ENCODE measurements at places on chromosomes 12 and 14. TPM values are rescaled to one million over a fixed set of nuclear protein-coding genes. Genes with fewer than 3 reads are reported as not detected.

IL31 gene
- polyA plus RNA-seq: not detected

GALNT4 gene
- 10.9 TPM for polyA plus RNA-seq

HOXC13 gene
- polyA plus RNA-seq: not detected

MANSC1 gene
- 41.0 TPM for polyA plus RNA-seq

TRPV4 gene
- 12.0 TPM for polyA plus RNA-seq

PROX2 gene
- polyA plus RNA-seq: 0.58 TPM

TCL1B gene
- 0.43 TPM for polyA plus RNA-seq

KRT2 gene
- polyA plus RNA-seq: not detected

EIF2S3B gene
- 9.8 TPM for polyA plus RNA-seq

KRT5 gene
- polyA plus RNA-seq: 1.9 TPM

SLC17A8 gene
- 0.23 TPM for polyA plus RNA-seq

- no peak for DNase-seq
Measured at GRCh38 chr14:104423701-104424405, 155.7 kb upstream of the C14orf180 start.

DNA sequence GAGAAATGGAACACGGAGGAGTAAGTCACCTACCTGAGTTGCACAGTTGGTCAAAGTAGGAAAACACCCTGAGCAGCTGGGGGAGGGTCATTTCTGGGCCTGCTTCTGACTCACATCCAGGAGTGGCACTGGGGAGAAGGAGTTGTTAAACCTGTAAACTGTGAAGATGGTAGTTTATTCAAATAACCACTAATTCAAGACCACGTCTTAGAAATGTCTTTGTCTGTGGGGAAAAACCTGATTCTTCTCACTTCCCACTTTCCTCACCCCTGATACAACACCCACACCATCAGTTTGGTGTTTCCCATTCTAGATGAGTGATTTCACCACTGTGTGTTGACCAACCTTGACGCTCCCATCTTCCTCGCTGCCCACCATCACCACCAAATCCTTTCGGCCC is 207.1 kb downstream of the ANO4 start:
- no peak for DNase-seq

DNA sequence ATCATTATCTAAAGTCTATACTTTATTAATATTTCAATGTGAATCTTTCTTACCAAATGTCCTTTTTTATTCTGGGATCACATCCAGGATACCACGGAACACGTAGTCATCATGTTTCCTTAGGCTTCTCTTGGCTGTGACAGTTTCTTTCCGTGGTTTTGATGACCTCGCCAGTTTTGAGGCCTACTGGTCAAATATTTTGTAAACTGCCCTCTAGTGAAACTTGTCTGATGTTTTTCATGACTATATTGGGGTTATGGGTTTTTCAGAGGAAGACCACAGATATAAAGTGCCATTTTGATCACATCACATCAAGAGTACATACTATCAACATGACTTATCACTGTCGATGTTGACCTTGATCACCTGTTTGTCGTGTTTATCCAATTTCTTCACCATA is 14.1 kb upstream of the SERPINA6 start:
- DNase-seq: no peak

DNA sequence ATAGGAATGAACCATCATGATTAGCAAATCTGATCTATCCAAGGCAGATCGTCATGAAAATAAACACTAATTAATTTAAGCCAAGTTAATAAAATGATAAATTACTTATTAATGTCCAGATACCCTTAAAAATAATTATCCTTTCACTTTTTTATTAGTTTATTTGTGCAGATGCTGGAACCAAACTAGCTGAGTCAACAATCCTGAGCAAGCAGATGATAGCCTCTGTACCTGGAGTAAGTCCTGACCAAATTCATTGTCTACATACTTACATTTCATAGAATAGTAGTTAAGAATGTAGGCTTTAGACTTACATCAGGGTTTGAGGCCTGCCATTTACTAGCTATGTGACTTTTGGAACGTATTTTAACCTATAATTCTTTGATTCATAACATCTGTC is 105.8 kb downstream of the PRIMA1 start:
- no peak for DNase-seq

- no peak for DNase-seq
Measured at GRCh38 chr14:98185036-98185435, 1087.0 kb downstream of the BCL11B start.

DNA sequence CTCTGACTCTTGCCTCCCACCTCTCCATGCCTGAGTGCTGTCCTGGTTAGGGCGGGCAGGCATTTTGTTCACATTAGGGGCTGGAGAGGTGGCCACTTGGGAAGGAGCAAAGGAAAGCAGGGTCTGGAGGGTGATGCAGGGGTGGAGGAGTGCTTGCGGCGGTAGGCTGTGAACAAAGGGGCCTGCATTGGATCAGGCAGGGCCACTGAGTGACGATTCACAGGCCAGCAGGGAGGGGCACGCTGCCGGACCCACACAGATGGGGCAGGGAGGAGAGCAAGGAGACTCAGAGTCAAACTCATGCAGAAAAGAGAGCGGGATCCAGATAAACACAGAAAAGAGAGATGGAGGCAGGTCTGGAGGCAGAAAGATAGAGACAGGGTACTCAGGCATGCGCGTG is 58.4 kb upstream of the TBX3 start:
- DNase-seq: no peak

- DNase-seq: no peak
Measured at GRCh38 chr12:110704750-110705149, 15.8 kb upstream of the HVCN1 start.

GRCh38 chr12:67288561-67288960 is 19.4 kb downstream of the CAND1 start:
- DNase-seq: no peak

DNA sequence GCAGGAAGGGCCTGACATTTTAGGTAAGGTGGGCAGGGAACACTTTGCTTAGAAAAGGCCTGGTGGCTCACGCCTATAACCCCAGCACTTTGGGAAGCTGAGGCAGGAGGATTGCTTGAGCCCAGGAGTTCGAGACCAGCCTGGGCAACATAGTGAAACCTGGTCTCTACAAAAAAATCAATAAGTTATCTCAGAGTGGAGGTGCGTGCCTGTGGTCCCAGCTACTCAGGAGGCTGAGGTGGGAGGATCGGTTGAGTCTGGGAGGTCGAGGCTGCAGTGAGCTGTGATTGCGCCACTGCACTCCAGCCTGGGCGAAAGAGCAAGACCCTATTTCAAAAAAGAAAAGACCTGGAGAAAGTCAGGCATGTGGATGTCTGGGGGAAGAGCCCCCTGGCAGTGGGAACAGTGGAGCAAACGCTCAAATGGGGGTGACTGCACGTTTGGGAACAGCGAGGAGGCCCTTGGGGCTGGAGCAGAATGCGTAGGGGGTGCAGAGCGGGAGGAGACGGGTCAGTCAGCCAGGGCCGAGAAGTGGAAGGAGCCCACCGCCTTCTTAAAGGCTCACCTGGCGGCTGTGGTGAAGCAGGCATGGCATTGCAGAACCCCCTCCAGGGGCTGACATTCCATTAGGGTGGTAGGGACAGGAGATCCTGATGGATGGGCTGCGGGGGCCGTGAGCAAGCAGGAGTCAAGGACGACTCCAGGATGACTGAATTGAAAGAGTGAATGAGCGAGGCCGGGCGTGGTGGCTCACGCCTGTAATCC is 6.2 kb upstream of the KIF26A start:
- no peak for DNase-seq

- no peak for DNase-seq
Measured at GRCh38 chr14:31241450-31242114, 34.0 kb upstream of the HECTD1 start.

DNA sequence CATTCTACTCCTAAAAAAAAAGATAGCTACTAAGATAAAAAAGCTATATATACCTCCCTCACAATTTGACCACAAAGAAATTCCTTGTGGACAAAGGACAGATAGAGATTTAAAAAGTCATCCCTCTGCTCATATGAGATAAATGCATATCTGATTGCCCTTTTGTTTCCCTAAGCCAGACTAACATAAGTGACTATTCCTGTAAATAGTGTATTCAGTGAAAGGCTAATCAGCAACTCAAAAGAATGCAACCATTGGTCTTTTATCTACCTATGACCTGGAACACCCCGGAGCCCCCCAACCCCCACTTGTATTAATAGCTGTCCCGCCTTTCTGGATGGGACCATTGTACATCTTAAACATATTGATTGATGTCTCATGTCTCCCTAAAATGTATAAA is 6.3 kb upstream of the TMPO start:
- no peak for DNase-seq

GRCh38 chr14:23930742-23931141 is 22.8 kb upstream of the DHRS4 start:
- DNase-seq: no peak

GRCh38 chr12:118065380-118065779 is 4.4 kb upstream of the WSB2 start:
- DNase-seq: no peak

- DNase-seq: no peak
Measured at GRCh38 chr12:84464616-84465015, 448.0 kb downstream of the SLC6A15 start.

DNA sequence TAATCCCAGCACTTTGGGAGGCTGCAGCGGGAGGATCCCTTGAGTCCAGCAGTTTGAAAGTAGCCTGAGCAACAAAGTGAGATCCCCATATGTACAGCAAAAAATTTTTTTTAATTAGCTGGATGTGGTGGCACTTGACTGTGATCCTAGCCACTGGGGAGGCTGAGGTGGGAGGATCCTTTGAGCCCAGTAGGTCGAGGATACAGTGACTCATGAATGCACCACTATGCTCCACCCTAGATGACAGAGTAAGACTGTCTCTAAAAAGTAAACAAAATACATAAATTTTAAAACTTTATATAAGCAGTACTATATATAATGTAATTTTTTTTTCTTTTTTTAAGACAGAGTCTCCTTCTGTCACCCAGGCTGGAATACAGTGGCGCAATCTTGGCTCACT is 115.4 kb downstream of the ESR2 start:
- DNase-seq: no peak

DNA sequence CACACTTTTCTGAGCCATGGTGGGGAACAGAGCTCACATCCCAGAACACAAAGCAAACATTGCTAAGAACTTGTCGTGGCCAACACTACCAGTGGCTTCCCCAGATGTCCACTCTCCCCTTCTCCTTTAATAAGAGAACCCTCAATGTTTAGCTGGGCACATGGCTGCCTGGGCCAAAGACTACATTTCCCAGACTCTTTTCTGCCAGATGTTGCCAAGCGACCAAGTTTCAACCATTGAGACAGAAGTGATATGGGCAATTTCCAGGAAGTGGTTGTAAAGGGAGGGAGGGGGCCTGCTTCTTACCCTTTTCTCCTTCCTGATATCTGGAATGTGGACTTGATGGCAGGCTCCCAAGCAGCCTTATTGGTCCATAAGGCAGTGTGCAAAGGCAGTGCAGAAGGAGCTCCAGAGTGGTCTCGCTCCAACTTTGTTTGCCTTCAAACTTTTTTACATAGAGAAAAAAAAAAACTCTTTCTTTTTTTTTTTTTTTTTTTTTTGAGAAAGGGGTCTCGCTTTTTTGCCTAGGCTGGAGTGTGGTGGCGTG is 24.9 kb upstream of the JDP2 start:
- no peak for DNase-seq

GRCh38 chr14:52977798-52978197 is 26.9 kb upstream of the FERMT2 start:
- no peak for DNase-seq

GRCh38 chr14:77804592-77804991 is 4.7 kb downstream of the ADCK1 start:
- no peak for DNase-seq

DNA sequence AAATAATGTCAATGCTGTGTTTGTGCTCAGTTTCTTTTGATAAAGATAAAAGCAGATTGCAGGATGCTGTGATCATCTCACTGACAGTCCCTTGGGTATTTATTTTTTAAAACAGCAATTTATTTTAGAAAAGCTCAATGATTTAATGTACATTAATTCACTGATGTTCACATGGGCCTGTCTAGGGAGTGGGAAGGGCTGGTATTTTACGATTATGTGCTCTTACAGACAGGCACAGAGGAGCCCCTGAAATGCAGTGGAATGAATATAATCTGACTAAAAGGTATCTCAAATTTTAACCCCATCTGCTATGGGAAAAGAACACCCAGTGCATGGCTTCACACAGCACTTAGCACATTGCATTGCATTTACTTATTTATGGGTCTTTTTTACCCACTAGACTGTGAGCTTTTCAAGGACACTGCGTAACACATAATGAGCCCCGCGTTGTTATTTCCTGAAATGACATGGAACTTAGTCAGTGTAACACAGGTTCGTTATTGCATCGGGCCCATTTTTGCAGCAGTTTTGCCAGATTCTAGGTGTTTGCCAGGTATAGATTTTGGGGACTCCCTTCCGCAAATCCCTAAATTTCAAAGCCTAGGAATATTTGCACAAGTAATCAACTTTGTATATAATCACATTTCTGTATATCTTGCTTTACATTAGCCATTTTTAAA is 425.3 kb upstream of the FBXO33 start:
- DNase-seq: no peak

DNA sequence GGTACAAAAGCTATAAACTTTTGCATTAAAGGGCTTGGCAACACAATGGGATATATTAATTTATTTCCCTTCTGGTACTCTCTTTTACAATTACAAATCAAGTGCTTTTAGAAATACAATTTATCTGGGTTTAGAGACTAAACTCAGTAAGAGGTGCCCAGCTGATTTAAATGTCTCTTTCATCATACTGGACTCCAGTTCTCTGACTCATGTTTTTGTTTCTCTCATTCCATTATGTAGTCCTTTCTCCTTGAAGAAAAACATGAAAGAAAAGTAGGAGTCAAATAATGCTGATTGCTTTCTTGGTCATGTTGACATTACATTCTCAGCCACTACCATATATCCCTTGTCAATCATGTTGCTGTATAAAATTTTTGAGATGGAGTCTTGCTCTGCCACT is 36.3 kb upstream of the CFL2 start:
- no peak for DNase-seq

DNA sequence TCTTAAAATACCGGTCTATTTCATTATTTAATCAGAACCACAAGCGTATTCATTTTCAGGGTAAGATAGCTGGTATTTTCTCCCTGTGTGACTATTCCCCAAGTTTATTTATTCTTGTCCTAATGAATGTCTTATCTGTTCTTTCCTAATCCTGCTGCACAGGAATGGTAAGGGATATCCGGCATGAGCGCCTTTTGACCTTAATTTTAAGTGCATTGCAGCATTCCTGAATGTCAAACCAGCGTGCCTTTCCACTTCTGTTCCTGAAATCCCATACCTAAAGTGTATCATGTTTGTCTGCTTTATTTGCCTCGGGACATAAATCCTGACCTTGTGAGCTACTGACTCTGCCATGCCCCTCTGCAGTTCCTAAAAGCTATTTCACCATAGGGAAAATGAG is 1713.2 kb upstream of the FLRT2 start:
- DNase-seq: peak; percentile 13

GRCh38 chr12:50271724-50272247 is 11.5 kb downstream of the LIMA1 start:
- no peak for DNase-seq

All from right renal pelvis (tissue), 4 donors.